CD4-positive, alpha-beta T cell treated with Interferon alpha-2 for 1 hour (primary cell): ENCODE measurements at places on chromosomes 11 and 22.
A peak's percentile ranks its signal among the peaks of the same experiment; 100 is the strongest.

DNA sequence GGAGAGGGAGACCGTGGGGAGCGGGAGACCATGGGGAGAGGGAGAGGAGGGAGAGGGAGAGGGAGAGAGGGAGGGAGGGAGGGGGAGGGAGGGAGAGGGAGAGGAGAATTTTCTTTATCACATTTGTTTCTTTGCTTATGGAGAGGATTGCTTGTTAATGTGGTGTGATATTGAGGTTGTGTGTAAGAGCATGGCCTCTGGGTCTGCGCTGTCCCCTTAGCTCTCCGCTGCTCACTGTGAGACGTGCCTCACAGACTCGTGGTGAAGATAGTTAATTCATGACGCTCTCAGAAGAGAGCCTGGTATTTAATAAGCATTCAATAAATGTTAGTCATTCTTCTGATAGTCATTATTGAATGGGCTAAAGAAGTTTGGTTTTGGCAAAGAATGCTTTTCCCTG lies 26.2 kb downstream of the PPFIA1 start:
- no peak for DNase-seq

GRCh38 chr22:39170825-39171622 lies 18.5 kb upstream of the CBX7 start:
- DNase-seq: peak; percentile 86

DNA sequence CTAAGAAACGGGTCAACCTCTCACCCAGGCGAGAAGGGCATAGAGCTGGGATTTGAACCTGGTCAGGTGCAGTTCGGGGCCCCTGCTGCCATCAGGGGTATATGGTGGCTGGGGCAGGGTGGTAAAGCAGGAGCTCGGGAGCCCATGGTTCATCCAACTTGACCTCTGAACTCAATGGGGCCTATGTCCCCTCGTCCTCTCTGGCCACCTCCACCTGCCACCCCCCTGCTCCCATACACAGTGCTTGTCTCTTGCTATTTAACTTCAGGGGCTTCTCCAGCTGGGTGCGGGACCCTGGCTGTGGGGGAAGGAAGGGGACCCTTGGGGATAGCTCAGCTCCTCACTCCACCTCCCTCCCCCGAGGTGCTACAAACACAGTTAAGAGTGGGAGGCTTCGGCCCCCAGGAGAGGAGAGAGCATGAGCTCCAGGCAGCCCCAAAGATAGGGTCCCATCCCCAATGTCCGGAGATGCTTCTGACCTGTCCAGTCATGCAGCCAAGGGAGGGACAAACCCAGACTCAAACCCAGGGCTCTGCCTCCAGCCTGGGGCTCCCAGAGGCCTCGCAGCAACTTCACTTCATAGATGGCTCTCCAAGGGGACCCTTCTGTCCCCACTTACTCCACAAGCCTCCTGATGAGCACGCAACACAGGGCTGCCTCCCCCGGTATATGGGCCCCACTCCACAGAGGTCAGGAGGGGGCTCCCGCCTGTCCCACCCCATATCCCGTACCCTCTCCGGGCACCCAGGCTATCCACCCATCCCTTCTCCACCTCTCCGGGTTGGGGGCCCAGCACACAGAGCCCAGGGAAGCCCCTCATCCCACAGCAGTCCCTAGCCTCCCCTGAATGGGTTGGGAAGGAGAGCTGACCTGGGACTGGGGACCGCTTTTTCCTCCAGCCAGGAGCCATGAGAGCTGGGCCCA lies 712 bp downstream of the IL2RB start:
- DNase-seq: no peak

DNA sequence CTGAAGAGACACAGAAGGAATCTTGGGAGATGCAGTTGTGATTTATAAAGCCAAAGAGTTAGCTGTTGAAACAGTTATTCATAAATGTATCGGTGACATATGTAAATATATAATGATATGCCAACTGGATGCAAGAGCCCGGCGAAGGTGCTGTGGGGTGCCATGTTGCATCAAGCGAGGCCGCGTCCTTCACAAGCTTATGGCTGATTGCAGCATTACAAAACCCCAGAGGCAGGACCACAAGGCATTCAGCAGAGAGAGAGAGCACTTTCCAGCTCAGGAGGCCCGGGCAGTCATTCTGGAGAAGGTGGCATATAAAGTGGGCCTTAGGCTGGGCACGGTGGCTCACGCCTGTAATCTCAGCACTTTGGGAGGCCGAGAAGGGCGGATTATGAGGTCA lies 65.6 kb downstream of the LARGE1 start:
- no peak for DNase-seq

GRCh38 chr11:93238956-93239355 lies 41.2 kb upstream of the SLC36A4 start:
- no peak for DNase-seq

DNA sequence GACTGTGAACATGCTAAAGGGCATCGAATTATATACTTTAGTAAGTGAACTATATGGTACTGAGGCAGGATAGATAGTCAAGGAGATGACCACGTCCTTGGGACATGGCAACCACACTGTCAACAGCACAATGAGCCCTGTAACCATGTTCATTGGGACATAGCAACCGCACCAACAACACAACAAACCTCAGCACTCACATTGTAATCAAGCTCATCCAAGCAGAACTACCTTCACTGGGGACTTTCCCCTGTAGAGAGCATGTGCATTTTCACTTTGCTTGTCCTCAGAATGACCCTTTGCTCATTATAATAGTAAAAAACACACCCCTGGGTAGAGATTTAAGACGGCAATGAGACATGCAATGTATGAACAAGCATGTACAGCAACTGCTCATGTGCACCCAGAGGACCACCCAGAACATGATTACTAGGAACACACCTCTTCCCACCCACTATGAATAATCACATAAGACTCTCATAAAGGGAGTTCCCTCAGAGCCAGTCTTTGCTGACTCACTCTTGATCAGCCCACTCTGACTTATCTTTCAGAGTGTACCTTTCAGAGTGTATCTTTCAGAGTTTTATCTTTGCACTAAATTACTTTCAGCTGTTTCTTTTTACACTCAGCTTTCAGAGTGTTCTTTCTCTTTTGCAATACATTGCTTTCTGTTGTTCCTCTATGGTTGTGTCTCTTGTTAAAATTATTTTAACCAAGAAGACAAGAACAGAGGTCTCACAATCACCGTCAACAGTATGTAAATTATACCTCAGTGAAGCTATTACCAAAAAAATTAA lies 4.1 kb upstream of the PLAAT2 start:
- peak; percentile 91 for DNase-seq

DNA sequence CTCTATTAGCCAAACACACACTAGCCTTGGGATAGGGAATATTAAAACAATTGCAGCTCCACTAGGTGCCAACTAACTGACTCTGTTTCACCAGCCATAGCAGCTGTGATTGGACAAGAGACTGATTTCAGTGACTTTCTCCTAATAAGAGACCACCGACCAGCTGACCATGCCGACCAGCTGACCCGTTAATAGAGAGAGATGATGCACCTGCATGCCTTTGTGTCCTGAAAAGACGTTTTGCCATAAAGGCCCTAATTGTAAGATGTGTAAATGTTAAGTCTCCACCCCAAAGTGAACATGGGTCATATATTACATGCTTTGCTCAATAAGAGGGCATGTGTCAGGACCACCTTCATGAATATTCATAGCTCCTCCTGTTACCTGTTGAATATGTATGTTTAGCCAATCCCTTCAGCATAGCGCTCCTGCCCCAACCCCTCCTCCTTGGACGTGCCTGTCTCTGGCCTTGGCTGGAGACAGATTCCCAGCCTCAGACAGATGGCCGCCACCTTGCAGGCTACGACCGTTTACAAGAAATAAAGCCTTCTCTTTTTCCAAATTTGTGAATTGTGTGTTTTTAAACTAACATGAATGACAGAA lies 1.3 kb upstream of the NADSYN1 start:
- DNase-seq: no peak

DNA sequence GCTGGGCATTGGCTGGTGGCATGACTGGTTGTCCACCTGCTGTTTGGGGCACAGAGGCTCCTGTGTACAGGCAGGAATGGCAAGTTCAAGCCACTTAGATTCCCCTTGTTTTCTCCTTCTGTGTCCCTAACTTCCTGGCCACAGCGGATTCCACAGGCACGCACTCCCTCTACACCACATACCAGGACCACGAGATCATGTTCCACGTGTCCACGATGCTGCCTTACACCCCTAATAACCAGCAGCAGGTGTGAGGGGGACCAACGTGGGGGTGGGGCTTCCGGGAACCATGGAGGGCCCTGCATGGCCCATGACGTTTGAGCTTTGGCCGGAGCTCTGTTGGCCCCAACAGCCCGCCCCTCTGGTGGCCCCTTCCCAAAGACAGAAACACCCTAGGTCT lies 7.8 kb downstream of the SIPA1 start:
- DNase-seq: no peak
